ENCODE measurements at places on chromosomes 13 and 19.

GRCh38 chr13:57675526-57675925 lies 44.0 kb downstream of the PCDH17 start:
- DNase-seq, result no peak

DNA sequence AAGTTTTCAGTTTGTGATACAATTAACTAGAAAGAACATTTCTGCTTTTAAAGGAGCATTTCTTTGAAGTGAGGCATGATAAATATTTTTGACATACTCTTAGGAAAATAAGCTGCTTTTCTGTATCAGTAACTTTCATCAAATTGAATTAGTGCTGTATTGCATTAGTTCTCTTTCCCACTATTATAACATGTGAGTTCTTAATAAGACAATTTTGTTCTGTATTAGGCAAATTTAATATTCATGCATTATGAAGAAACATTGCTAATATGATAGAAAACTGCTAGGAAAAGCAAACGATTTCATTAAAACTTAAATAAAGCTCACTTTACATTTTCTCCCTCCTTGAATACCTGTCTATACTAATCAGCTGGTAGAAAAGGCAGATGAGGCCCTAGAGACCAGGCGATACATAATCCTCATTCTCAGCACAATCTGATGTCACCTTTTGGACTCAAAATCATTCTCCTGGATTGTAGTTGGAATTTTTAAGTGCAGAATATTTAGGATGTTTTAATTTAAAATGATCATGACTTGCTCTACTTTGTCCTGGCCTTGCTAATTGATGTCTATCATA lies 1636.8 kb downstream of the PCDH9 start:
- DNase-seq, result no peak

- no peak for DNase-seq
Observed at GRCh38 chr13:106133025-106133424, 402.4 kb downstream of the EFNB2 start.

DNA sequence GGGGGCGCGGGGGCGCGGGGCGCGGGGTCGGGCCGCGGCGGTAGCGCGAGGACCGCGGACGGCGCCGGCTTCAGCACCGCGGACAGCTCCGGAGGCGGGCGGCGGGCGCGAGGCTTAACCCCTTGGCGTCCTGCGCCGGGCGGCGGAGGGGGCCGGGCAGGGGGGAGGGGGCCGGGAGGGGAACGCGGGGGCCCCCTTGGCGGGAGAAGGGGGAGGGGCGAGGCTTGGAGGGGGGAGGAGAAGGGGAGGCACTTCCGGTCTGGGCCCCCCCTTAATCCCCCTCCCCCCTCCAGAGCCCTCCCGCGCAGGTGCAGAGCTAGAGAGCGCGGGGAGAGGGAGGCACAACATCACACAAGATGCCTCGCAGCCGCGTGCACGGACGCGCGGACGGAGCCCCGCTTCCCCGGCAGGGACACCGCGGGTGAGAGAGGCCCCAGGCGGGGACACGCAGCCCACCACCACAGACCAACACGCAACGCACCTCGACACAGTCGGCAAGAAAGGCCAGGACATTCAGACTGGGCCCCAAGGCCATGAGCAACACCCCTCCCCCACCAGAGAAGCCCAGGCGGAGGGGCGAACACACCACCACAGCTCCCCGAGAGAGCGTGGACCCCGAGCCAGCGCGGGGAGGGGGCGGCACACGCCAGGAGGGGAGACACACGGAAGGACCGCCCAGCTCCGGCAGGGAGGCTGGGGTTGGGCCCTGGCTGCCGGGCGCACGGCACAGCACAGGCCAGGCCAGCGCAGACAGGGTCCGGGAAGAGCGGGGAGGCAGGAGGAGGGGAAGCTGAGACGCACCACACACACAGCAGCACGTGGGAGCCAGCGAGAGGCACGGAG lies 24.1 kb downstream of the SHANK1 start:
- DNase-seq, result peak; percentile 31

GRCh38 chr19:8438236-8438635 lies 6.5 kb upstream of the HNRNPM start:
- no peak for DNase-seq

DNA sequence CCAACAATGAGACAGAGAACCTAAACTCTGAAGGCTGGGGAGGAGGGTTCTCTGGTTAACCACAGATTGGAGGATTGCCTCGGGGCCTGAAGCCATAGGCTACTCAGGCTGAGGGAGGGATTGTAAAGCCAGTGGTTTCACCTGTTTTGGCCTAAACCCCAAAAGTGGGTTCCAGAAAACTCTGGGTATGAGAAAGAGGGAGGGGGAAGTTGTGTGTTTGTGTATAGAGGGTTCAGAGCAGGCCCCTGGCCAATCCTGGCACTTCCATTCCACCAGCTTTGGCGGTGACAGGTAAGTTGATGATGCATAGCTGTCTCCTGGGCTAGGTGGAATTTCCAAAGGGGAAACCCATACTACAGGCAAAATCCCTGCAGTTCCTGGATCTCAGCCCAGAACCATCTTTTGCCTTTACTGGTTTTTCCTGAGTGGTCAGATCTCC lies 13.5 kb upstream of the CCDC97 start:
- DNase-seq, result no peak

DNA sequence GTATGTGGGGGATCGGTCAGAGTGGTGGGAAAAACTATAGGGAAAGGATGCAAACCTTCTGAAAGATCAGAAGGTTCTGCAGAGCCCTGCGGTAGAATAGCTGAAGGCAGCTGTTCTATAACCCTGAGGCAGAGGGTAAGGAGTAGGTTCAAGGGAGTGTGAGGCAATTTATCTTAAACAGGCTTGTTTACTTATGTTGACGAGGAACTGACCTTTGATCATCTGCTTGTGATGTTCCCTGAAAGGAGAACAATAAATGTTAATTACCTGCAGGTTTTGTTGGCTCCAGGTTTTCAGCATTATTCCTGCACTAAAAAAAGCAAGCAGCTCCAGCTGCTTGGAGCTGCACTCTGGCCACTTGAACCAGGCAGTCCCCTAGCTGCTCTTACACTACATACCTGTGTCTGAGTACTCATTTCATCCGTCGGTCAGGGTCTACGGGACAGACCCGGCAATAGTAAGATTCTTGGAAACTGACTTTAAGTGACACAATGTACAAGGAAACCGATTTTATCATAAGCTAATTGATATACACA lies 202.1 kb downstream of the TBC1D4 start:
- DNase-seq, result peak; percentile 2

DNA sequence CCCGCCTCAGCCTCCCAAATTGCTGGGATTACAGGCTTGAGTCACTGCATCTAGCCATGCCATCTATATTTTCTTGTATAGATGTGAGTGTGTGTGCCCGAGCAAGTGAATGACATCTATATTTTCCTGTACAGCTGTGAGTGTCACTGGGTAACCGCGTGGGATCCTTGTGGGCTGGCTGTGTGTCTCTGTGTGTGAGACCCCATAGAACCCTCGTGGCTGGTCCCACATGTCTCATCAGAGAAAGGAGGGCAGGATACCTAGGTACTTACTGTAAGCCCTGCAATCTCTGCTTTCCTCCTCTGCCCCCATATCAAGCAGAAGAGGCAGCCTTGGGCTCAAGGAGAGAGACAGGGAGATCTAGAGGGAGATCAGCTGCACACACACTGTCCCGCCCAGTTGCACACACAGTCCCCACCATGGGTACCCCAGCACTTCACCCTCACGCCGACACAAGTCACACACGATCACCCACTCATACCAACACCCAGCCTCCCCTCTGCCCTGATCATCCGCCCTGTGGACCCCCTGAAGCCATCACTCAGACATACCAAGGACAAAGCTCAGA lies 655 bp downstream of the DENND1C start:
- no peak for DNase-seq

GRCh38 chr13:102495663-102496062 lies 93.8 kb upstream of the FGF14 start:
- no peak for DNase-seq

GRCh38 chr19:18879579-18880373 lies 16.2 kb downstream of the CERS1 start:
- DNase-seq, result no peak

GRCh38 chr19:7195046-7195445 lies 99.2 kb downstream of the INSR start:
- no peak for DNase-seq

- DNase-seq, result no peak
Observed at GRCh38 chr19:34120846-34121639, 51.3 kb upstream of the LSM14A start.

DNA sequence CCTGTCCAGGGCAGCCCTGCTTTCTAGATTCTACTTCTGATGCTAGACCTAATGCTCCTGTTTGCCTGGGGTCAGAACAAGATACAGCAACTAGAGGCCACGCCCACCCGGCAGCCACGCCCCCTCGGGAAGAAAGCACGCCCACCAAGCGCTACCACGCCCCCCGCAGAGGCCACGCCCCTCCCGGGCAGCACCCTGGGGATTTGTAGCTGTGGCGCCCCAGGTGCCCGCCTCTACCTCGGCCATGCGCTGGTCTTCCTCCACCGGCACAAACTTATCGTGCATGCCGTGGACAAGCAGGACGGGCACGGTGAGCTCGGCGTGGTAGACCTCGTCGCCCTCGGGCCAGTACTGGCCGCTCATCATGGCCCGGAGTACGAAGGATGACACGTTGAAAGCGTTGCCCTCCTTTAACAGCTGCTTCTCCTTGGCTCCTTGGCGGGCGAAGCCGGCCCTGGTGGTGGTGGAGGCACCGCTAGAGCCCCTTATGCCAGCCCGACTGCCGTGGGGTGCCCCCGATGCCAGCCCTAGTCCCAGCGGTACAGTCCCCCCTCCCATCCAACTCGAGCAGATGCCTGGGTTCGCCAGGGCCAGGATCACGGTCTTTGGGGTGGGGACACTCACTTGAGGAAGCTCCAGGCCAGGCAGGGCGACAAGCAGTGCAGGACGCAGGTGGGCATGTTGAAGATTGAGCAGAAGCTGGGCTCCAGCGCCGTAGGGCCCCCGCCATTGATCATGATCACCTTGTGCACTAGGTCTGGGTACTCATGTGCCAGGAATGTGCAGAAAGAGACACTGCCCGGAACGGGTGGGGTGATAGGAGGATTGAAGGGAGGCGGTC lies 9.0 kb downstream of the ABHD8 start:
- no peak for DNase-seq

GRCh38 chr13:97255515-97256021 lies 33.4 kb downstream of the MBNL2 start:
- no peak for DNase-seq

- DNase-seq, result no peak
Observed at GRCh38 chr19:38731654-38732301, 12.5 kb downstream of the CAPN12 start.

DNA sequence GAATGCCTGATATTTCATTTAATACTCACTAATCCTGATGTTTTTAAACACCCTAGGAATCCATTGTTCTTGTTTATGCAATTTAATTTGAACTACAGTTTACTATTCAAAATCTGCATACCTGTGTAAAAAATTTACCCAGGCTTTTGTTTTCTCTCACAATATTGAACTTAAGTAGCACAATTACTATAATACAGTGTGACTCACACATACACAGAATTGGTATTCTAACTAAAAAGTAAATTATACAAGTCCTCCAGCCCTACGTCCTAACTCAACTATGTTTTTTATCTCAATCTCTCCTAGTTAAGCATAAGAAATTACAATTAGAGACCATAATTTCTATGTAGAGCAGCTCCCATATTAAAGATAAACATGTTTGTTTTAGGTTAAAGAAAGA lies 41.8 kb downstream of the MYCBP2 start:
- no peak for DNase-seq

- no peak for DNase-seq
Observed at GRCh38 chr13:43245374-43245964, 222.1 kb downstream of the DNAJC15 start.

GRCh38 chr13:56283262-56283828 lies 857.4 kb upstream of the PRR20A start:
- no peak for DNase-seq

GRCh38 chr19:56841193-56841543 lies 642 bp upstream of the PEG3 start:
- no peak for DNase-seq

DNA sequence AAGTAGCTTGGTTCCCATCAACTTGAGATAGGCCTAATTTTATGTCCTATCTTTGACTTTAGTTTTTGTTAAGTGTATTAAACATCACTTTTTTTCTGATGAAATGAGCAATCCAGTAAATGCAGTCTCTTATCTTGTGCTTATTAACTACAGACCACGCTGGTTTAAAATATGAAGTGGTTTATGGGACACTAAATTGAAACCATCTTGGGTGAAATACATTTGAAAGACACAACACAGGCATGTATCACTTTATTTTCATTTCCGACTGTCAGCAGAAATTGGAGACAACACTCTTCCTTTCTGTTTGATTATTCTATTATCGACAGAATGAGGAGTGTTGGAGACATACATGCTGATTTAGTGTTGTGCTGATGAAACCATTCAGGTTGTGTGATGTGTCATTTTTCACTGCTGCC lies 447.7 kb downstream of the GPC6 start:
- no peak for DNase-seq

DNA sequence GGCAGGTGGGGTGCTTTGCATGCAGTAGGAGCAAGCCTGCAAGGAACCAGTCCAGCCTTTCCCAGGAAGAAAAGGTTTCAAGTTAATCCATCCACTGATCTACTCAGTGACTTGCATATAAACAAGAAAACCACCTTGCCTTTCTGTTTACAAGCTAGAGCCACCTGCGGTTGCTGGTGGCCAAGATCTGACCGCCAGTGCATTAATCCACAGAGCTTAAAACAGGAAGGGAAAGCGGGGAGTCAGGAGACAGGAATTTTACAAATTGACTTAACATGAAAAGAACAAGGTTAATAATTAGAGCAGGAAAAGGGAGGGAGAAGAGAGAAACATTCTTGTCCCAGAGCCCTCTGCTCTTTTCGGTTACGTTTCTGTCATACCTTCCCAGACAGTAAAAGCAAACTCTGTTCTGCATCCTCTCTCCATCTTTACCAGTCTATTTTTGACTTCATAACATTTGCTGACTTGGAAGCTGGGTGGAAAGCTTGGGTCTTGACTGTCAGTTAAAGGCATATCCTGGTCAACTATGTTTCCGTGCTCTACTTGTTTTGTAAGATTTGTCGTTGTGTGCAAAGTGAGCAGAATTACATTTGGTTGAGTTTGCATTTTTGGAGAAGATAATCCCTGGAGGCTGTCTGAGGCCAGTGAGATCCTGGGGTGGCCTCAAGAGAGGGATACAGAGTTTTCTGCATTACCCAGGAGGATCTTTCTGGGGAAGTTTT lies 760.6 kb downstream of the EFNB2 start:
- DNase-seq, result no peak

DNA sequence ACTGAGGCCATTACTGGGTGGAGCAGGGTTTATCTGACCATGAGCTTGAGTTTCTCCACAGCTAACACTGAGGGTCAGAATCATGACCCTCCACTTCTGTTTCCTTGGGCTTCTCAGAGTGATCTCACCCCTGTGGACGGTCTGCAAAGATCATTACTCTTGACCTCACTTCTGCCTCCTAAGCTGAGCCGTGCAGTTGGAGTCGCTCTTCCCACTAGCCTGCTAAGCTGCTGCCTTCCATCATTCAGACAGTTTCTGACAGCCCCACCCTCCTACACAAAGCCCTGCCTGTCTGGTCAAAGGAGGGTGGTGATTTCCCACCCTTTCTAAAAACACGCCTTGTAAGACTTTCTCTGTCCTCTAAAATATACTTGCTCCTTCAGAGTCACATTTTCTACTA lies 9.3 kb upstream of the FRY start:
- no peak for DNase-seq
